ENCODE measurements at places on chromosomes 13 and 19.

GRCh38 chr13:99967869-99968520, 3.6 kb downstream of the ZIC5 start:
- DNase-seq = no peak
- H3K27ac ChIP-seq = no peak overlapping the region
- H3K27me3 ChIP-seq = peaks cover 94% of the 10 kb centered on the region
- H3K4me3 ChIP-seq = peak overlapping the region; percentile 47

DNA sequence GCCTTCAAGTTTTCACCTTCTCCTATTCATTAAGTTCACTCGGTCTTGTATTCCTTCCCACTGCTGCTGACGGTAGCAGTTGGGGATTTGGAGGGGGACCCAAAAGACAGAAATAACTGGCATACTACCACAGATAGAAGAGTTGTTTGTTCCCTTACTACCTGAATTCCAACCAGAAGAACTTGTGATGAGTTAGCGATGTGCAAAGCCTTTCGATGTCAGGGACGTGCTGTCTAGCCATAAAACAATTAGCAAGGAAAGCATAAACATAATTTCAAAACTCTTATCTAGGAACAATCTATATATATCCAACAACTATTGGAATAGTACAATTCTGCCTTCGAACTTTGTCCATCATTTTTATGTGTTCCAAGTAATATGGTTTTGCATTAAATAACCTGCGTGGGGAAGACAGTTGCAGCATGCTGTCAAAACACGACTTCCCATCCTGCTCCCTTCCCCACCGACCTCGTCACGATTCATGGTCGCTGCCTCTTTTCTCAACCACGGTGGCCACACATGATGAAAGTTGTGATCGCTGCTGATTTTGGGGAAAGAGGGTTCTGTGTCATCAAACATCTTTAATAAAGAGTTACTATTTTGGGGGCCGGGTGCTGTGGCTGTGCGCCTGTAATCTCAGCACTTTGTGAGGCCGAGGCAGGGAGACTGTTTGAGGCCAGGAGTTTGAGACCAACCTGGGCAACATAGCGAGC, 3.8 kb upstream of the SLC7A9 start:
- no peak overlapping the region for H3K27ac ChIP-seq
- no peak for DNase-seq
- no peaks in the 10 kb centered on the region for H3K27me3 ChIP-seq
- peaks cover 9% of the 10 kb centered on the region for H3K36me3 ChIP-seq

DNA sequence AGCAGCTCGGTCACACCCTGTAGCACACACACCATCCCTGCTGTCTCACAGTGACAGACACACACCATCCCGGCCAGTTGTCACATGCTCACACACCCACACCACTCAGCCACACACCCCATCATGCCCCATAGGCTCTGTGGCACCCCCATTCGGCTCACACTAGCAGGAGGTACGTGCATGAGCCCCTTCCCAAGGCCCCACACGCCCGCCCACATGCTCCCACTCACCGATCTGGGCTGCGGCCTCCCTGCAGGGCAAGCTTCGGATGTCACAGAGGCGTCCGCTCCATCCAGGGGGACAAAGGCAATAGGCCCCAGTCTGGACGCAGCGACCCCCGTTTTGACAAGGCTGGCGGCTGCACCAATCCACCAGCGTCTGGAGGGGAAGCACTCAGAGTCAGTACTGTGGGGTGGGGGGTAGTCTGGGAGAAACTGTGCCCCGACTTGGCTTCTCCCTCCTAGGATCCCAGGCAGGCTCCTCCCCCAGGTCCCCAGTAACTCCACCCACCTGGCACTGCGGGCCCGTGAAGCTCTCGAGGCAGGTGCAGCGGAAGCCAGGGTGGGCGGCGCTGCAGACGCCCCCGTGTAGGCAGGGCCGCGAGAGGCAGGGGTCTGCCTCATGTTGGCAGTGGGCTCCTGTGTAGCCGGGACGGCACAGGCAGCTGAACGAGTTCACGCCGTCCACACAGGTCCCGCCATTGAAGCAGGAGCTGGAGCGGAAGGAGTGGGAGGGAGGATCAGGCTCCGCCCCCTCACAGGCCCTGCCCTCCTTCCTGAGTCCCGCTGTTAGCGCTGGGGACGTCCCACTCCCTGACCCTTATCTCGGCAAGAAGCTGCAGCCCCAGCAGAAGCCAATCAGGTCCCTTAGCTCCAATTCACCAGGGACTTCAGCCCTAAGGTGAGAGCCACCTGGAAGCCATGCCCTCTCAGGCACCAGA, 20.1 kb downstream of the NOTCH3 start:
- H3K27me3 ChIP-seq = peaks cover 6% of the 10 kb centered on the region
- H3K4me1 ChIP-seq = peaks cover 12% of the 10 kb centered on the region
- no peak overlapping the region for H3K4me3 ChIP-seq
- no peak for DNase-seq

- no peak for DNase-seq
- no peak overlapping the region for H3K4me3 ChIP-seq
- H3K4me1 ChIP-seq = no peaks in the 10 kb centered on the region
- H3K27ac ChIP-seq = no peak overlapping the region
Measured at GRCh38 chr13:53622456-53622855, 593.8 kb downstream of the OLFM4 start.

DNA sequence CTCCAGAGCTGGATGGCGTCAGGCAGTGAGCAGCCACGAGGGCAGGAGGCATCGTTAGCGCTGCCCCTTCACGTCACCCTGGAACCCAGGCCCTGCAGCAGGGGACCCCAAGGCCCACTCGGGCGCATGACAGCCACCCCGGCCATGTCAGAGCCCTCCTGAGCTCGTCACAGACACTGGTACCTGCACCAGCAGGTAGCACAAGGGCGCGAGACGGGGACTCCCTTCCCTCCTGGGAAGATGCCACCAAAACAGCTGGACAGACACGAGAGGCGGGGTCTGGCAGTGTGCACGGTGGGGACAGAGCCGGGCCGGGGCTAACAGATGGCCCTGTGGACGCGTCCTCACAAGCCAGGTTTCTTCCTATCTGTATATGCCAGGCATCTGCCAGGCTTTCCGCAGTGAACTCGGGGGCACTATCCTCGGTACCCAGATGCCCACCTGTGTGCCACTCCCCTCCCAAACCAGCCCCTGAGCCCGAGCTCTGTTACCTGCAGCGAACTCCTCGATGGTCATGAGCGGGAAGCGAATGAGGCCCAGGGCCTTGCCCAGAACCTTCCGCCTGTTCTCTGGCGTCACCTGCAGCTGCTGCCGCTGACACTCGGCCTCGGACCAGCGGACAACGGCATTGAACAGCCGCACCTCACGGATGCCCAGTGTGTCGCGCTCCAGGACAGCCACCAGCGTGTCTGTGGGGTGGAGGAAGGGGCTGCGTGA, 25.8 kb downstream of the BTBD2 start:
- peaks cover 88% of the 10 kb centered on the region for H3K36me3 ChIP-seq
- H3K27ac ChIP-seq = no peak overlapping the region
- no peak overlapping the region for H3K4me3 ChIP-seq
- H3K27me3 ChIP-seq = no peaks in the 10 kb centered on the region

DNA sequence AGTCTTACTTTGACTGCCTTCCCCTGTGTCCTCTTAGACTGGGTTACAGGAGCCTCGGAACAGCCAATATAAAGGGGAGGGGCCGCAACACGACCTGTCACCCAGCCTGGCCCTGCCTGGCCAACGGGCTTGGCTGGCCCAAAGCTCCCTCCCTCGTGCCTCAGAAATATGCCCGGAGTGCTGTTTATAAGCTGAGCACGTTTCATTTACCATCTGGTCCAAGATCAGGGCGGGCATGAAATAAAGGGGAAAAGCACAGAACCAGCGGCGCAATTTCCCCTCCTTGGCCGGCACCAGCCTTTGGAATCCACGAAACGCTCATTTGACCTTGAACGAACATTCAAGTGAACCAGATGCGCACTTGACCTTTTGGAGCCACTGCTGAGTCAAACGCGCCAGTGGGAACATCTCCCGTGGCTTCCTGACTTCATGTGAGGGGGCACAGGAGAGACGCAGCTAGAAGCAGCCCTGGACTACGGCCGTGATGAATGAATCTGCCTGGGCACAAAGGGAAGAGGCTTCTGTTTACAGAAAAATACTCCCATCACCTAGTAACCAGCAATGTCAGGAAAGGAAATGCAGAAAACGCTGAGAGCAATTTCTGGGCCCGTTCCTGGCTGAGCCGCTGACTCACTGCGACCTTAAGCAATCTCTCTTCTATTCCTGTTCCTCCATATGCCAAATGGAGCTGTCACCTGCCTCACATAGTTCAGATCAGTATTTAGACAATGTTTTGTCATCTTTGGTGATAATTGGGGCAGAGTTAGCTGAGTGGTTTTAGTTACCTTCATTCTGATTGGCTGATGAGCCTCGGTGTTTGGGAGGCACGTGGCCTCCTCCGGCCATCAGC, 53.3 kb downstream of the RFX2 start:
- peaks cover 70% of the 10 kb centered on the region for H3K4me1 ChIP-seq
- peak; percentile 94 for DNase-seq
- peak overlapping the region; percentile 97 for H3K27ac ChIP-seq
- no peaks in the 10 kb centered on the region for H3K27me3 ChIP-seq
- H3K36me3 ChIP-seq = no peaks in the 10 kb centered on the region

- no peak for DNase-seq
- no peaks in the 10 kb centered on the region for H3K36me3 ChIP-seq
- H3K4me1 ChIP-seq = peaks cover 14% of the 10 kb centered on the region
- no peak overlapping the region for H3K4me3 ChIP-seq
- H3K27ac ChIP-seq = no peak overlapping the region
Measured at GRCh38 chr13:95557013-95557412, 4.5 kb downstream of the CLDN10 start.

GRCh38 chr13:100128373-100128772, 39.5 kb downstream of the PCCA start:
- H3K27me3 ChIP-seq = no peaks in the 10 kb centered on the region
- DNase-seq = no peak
- no peaks in the 10 kb centered on the region for H3K36me3 ChIP-seq
- H3K4me3 ChIP-seq = no peak overlapping the region
- H3K27ac ChIP-seq = no peak overlapping the region

DNA sequence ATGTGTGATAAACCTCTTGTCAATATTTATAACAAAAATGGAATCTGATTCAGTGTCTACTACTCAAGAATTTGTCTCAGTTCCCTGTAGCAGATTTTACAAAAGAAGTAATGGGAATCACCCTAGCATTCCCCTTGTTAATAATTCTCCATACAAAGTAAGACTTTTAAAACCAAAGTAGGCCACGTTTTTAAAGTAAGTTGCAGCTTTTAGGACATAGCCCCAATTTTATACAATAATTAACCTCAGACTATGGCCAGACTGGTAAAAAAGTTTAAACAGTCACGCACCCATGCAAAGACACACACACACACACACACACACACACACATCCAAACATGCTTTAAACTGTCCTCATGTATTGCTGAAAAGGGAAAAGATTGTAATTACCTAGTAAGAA, 589.9 kb downstream of the PCDH9 start:
- DNase-seq = no peak
- no peak overlapping the region for H3K27ac ChIP-seq
- H3K4me1 ChIP-seq = no peaks in the 10 kb centered on the region
- no peaks in the 10 kb centered on the region for H3K36me3 ChIP-seq

DNA sequence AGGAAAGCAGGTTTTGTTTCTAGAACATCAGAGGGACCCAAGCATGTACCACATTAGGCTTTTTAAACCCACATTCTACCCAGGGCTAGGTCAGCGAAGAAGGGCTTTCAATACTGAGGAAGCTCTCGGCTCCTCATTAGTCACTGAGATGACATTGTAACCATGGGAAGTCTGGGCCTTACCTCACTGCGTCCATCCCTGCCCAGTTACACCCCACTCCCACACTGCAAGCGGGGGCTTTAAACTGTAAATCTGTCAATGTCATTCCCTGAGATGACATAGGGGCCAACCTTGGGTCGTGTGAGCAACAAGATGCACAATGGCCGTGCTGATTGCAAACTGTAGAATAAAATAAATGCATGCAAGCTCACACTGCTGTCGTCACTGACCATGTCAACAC, 21.7 kb upstream of the TFDP1 start:
- H3K4me1 ChIP-seq = no peaks in the 10 kb centered on the region
- H3K27me3 ChIP-seq = no peaks in the 10 kb centered on the region
- DNase-seq = peak; percentile 13
- no peak overlapping the region for H3K27ac ChIP-seq
- H3K36me3 ChIP-seq = no peaks in the 10 kb centered on the region
- no peak overlapping the region for H3K4me3 ChIP-seq

- no peak for DNase-seq
- no peak overlapping the region for H3K4me3 ChIP-seq
- H3K36me3 ChIP-seq = peaks cover 30% of the 10 kb centered on the region
- no peaks in the 10 kb centered on the region for H3K27me3 ChIP-seq
- H3K4me1 ChIP-seq = peaks cover 45% of the 10 kb centered on the region
Measured at GRCh38 chr19:53872762-53873161, 5.1 kb downstream of the MYADM start.

GRCh38 chr19:10295847-10296591, 6.3 kb downstream of the ICAM5 start:
- peaks cover 70% of the 10 kb centered on the region for H3K27me3 ChIP-seq
- DNase-seq = no peak
- no peak overlapping the region for H3K27ac ChIP-seq

- no peak for DNase-seq
- H3K4me3 ChIP-seq = no peak overlapping the region
- no peaks in the 10 kb centered on the region for H3K27me3 ChIP-seq
- no peak overlapping the region for H3K27ac ChIP-seq
- H3K4me1 ChIP-seq = no peaks in the 10 kb centered on the region
- H3K36me3 ChIP-seq = no peaks in the 10 kb centered on the region
Measured at GRCh38 chr13:76798037-76798436, 88.2 kb downstream of the KCTD12 start.

- H3K4me3 ChIP-seq = no peak overlapping the region
- H3K36me3 ChIP-seq = peaks cover 57% of the 10 kb centered on the region
- peaks cover 32% of the 10 kb centered on the region for H3K4me1 ChIP-seq
- peak; percentile 89 for DNase-seq
- H3K27ac ChIP-seq = peak overlapping the region; percentile 85
- H3K27me3 ChIP-seq = no peaks in the 10 kb centered on the region
Measured at GRCh38 chr19:16400911-16401591, 70.7 kb downstream of the EPS15L1 start.

DNA sequence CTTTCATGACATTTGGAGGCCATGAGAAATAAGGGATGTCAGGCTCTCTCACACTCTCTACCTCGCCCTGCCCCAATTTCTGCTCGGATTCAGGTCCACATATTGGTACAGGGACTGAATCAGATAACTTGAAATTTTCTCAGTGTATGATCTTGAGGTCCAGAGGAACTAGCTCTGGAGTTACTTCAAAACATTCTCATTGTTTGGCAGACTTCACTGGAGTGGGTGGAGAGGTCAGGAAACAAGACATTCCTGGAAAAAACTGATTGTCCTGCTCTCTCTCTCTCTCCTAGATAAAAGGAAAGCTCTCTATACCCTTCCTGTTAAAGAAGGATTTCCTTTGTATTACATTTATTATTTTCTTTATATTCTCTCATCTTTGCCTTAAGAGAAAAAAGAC, 428.1 kb upstream of the DACH1 start:
- no peaks in the 10 kb centered on the region for H3K4me1 ChIP-seq
- DNase-seq = no peak
- H3K27me3 ChIP-seq = no peaks in the 10 kb centered on the region

DNA sequence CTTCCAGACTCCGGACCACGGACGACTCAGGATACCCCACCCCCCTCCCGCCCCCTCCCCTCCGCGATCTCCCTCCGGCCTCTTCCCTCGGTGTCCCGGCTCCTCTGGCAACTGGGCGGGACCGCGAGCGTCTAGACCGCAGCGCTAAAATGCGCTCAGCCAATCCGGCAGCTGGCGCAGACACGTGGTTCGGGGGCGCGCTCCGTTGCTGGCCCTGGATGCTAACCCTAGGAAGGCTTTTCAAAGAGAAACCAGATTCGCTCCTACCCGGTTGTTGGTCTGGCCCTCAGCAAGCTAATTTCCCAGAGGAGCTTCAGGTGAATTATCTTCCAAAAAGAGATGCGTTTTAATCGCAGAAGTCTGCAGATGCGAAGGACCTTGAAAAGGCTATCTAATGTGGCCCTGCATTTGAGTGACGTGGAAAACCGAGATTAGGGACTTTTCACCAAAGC, at the start of gene DZIP1:
TSS of gene DZIP1 (minus strand) at position 106 of the 452 bp plus-strand sequence. CDS start 2,677 bp downstream, outside the sequence.
- H3K36me3 ChIP-seq = no peaks in the 10 kb centered on the region
- H3K4me3 ChIP-seq = peak within 1 kb of the TSS; percentile 59
- H3K27ac ChIP-seq = peak within 1 kb of the TSS; percentile 28
- peaks cover 33% of the 10 kb centered on the region for H3K27me3 ChIP-seq
